ENCODE measurements at places on chromosomes 3 and 15.
A peak's percentile ranks its signal among the peaks of the same experiment; 100 is the strongest.

DNA sequence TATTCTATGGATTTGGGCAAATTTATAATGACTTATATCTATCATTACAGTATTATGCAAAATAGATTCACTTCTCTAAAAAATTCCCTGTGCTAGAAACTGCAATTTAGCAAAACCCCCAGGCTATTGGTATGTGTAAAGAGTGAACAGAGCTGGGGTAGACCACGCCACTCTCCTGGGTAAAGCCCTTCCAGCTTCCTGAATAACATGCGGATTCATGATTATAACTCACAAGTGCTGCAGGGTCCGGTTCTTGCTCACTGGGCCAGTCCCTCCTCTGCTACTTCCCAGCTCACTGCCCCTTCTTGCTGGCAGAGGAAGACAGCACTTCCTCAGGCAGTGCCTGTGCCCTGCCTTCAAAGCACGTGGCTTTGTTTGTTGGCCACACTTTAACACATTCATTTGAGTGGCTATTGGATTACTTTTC lies 4.1 kb downstream of the CD80 start:
- DNase-seq = peak; percentile 75

GRCh38 chr3:148439254-148439822 lies 258.4 kb upstream of the AGTR1 start:
- no peak for DNase-seq

DNA sequence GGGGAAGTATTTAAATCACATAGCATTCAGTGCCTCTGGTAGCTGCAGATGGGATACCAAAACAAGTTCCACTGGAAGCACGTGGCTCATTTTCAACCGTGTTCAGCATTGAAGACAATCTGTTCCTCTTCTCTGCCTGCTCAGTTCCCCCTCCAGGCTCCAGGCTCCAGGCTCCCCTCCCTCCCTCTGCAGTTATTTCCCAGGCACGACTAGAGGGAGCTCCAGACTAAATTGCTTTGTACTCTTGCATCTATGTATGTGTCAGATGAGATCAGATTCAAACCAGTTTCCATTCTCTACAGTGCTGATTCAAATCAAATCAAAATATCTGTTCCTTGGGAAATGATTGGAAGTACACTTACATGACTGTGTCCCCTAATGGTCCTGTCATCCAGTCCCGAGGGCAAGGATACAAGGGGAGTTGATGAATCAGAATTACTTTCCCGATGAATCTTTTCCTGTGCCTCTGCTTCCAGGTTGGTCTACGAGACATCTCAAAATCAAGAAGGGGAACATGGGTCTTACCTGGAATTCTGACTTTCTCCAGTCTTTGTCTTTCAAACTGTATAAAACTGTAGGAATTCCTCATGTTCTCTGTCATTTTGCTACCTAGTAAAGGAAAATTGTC lies 600.5 kb downstream of the EDEM1 start:
- peak; percentile 73 for DNase-seq

DNA sequence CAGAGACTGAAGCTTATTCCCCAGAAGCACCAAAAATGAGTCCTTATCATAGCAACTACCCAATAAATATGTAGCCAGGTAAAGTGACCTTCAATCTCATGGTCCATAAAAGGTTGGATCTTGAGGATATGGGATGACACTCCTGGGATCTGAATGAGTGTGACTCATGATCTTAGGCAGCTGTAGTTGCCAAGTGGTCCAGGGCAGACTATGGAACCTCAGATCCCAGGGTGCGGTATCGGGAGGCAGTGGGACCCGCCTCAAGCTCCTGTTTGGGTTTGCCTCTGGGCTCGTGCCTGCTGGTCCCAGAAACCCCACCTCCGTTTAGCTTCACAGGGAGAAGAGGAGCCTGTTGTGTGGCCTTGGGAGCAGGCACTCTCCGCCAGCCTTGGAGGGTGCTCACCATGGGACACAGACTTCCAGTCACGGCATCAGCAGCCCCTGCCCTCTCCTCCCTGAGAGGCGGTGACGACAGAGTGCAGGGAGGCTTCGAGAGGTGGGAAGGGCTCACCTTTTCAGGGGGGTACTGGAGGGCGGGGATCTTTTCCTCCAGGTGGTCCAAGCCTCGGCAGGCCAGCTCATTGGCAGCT lies 8.1 kb downstream of the PLIN1 start:
- DNase-seq = no peak

- DNase-seq = no peak
Observed at GRCh38 chr3:79846148-79846933, 78.5 kb upstream of the ROBO1 start.

DNA sequence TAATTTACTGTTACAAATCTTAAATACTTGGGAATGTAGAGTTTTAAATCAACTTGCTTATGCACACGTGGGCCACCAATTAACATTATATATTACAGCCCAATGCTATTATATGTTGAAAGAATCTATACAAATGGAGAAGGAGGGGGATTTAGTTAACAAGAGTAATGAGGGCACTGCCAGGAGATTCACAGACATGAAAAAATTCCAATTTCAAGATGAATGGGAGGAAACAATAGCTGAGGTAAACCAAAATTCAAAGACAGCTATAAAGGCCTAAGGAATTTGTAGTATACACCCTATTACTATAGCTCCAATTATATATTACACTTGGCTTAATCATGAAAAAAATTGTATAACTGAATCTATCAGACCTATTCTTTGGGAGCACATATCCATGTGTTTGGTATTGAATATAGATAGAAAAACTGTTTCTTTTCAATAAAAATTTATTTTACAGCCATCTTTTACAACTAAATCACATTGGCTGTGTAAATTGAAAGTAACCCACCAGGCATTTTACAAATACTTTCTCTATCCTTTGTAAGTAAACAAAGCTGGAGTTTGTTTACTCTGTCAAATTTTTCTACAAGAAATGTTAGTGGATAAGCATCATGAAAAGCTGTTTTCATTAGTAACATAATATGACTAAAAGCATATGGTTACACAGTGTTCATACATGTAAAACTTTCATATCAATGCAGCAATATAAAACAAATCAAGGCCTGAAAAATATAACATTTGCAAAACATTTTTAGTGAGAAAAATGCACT lies 1045.8 kb downstream of the ROBO1 start:
- no peak for DNase-seq

- DNase-seq = no peak
Observed at GRCh38 chr3:159789742-159790635, 198.6 kb upstream of the IL12A start.

Measured in inflammatory macrophage (primary cell).